Thymus (tissue), 14 donors: ENCODE measurements at places on chromosomes 13 and 19. TPM values are rescaled to one million over a fixed set of nuclear protein-coding genes. Genes with fewer than 3 reads are reported as not detected.

The POU4F1 gene
- 2.0 TPM for polyA plus RNA-seq

The CEACAM4 gene
- 1.9 TPM for polyA plus RNA-seq

The FUT6 gene
- polyA plus RNA-seq, result 0.43 TPM

The SLC10A2 gene
- polyA plus RNA-seq, result 0.07 TPM

The NKPD1 gene
- 0.59 TPM for polyA plus RNA-seq

The PRMT1 gene
- 101 TPM for polyA plus RNA-seq

The PRKCG gene
- polyA plus RNA-seq, result 4.5 TPM

The NTN5 gene
- polyA plus RNA-seq, result 3.5 TPM

The ATP4B gene
- 0.34 TPM for polyA plus RNA-seq

The OR7C1 gene
- 0.11 TPM for polyA plus RNA-seq

The LILRB4 gene
- polyA plus RNA-seq, result 14.4 TPM

The ZNF177 gene
- 13.8 TPM for polyA plus RNA-seq

The SPTBN4 gene
- polyA plus RNA-seq, result 0.73 TPM
